ENCODE measurements at places on chromosomes 5 and 9.
A peak's percentile ranks its signal among the peaks of the same experiment; 100 is the strongest.

- no peak for DNase-seq
These were observed 3.5 kb upstream of the PHYHD1 start for GRCh38 chr9:128917151-128917849.

DNA sequence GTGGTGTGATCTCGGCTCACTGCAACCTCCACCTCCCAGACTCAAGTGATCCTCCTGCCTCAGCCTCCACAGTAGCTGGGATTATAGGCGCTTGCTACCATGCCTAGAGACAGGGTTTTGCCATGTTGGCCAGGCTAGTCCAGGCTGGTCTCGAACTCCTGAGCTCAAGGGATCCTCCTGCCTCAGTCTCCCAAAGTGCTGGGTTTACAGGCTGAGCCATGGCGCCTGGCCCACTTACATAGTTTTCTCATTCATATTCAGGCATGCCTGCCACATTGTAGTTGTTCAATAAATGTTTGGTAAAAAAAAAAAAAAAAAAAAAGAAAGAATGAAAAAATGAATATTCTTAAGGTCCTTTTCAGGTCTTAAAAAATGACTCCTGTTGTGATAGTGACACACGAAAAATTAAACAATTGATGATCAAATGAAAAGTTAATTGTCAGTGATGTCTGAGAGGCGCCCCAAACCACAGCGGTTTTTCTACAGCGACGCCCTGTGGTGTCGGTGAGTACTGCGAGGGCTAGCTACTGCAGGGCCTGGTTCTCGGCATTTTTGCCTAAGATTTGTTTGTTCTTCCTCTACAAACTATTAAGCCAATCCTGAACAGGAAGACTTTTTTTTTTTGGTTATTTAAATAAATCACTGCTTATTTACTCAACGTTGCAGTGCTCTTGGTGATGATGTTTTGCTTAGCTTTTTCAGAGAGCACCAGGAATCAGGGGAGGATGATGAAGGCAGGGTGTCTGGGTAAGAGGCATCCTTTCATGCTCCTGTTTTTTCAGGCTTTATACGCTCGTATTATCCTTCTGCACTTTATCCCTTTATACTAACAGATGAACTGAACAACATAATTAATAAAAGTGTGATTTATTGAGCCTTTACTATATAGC is 67.0 kb upstream of the DPYSL3 start:
- DNase-seq = peak; percentile 11

DNA sequence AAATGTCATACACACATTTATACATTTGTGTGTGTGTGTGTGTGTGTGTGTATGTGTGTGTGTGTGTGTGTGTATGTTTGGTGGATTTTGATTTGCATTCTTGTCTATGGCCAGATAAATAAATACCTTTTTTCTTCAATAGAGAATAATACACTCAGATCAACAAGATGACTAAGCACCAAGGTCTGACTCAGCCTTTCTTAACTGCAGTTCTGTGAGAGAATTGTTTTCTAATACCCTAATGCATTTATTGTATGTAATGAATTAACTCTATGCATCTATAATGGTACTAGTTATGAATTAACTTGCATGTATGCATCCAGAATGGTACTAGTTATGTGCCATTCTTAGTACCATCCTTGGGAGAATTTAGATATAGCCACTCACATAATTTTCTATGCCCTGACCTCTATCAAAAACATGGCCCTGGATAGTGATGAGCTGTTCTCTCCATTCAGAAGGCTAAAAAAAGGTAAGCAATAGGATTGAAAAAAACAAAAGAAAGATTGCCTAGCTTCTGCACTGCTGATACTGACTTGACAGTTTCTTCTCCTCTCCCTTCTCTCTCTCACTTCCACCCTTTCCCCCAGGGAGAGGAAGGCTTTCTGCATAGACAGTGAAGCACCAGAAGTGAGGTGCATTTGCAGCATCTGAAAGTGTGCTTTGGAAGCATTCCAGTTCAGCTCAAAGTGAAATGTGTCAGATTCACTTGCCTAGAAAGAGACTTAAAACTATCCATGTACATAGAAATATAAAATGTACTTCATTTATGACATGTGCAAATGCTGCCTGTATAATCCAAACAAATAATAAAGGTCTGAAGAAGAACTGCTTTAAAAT is 55.1 kb upstream of the CCDC112 start:
- DNase-seq = no peak

- DNase-seq = no peak
These were observed 35.0 kb downstream of the TEX10 start for GRCh38 chr9:100317706-100318105.

DNA sequence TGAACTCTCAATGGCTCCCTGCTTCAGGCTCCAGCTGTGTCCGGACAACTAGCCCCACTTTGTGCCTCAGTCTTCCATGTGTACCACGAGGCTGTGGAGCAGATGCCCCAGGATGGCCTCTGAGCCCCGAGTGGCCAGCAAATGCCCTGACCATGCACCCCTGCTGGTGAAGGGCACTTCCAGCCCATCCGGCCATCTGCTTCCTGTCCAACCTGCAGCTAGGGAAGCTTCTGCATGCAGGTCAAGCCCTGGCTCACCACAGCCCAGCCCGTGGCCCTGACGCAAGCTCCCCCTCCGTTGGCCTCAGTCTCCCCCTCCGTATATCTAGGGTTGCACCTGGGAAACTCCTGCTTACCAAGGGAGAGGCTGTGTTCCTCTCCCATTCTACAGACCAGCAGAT is 4.8 kb downstream of the NINJ1 start:
- no peak for DNase-seq

Measured in CD4-positive, alpha-beta T cell treated with Interleukin-4 for 1 hour (primary cell).